Activated CD8-positive, alpha-beta memory T cell treated with anti-CD3 and anti-CD28 coated beads for 4 hours (primary cell): ENCODE measurements at places on chromosomes 12 and 14.

DNA sequence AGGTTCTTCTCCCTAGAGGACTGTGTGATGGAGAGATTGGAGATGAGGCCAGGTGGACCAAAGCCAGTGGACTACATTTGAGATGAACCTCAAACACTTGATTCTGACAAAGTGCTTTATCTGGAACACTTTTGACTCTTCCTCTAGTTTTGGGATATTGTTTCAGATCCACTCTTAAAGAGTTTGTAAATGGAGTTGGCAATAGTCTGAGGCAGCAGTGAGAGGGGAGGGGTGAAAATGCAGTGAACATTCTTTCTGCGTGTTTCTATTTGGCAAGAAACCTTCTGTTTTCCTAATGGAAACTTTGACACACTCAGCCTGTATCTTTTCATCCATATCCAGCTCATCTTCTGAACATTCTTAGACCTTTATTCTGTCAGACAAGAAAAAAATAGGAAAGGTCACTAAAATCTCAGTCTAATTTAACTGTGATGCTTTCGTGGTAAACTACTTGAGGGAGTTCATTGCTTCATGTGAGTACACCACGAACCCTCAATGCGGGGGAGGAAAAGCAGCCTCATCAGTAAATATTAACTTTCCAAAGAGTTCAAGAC lies 57.4 kb upstream of the KCNJ8 start:
- no peak for DNase-seq

GRCh38 chr14:104702106-104702505 lies 12.7 kb downstream of the INF2 start:
- no peak for DNase-seq

DNA sequence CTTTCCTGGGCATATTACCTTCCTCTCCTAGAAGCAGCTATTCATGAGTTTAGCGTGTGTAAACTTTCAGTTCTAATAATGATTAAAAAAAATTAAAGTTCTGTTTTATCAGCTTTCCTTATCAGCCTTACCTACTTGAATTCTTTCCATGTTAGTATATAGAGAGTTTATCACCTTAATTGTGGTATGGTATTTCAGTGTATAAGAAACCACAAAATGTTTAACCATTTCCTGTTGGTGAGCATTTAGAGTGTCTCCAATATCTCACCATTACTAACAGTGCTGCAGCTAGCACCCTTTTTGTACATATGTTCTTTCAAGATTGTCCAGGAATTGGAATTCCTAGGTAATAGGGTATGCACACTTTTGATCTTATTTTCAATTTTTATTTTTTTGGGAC lies 89.5 kb downstream of the FBXO33 start:
- DNase-seq, result no peak

DNA sequence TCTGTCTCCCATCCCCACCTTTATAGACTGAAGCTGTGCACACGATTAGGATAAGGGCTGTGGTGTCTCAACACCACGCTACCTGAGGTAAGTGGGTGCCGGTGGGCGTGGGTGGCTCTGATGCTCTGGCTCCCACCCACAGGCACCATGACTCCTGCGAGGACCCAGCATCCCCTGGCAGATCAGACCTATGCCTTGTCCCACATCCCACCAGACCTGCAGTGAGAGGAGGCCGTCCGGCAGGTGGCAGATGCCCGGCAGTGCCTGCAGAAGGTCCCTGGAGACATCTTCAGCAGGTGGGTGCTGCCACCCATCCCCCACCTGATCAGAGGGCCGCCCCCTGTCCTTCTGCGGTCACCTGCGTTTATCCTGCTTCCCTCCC lies 104.4 kb upstream of the PRB2 start:
- DNase-seq, result no peak

DNA sequence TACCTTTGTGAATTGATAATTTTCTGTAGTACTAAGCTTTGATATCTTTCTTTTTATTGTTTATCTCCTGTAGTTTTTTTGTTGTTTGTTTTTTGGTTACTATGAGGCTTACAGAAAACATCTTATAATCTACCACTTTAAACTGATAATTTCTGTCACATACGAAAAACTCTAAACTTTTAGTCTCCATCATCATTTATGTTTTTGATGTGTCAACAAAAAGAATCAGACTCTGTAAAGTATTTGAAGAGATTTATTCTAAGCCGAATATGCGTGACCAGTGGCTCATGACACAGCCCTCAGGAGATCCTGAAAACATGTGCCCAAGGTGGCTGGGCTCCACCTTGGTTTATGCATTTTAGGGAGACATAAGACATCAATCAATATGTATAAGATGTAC lies 167.1 kb upstream of the ARHGAP5 start:
- no peak for DNase-seq

DNA sequence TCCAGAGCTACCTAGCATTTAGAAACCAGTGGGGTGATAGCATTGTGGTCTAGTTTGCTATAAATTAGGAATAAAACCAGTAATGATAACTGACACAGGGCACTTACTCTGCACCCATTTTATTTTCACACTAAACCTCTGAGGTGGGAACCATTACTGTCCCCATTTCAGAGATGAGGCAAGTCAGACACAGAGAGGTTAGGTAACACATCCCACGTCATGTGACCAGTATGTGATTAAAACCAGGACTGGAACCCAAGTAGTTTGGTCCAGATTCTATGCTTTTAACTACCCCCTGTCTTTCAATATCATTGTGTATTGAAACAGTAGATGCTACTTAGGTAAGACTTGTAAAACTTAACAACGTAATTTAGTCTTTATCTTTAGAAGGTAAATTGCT lies 110.2 kb downstream of the PLXNC1 start:
- no peak for DNase-seq

DNA sequence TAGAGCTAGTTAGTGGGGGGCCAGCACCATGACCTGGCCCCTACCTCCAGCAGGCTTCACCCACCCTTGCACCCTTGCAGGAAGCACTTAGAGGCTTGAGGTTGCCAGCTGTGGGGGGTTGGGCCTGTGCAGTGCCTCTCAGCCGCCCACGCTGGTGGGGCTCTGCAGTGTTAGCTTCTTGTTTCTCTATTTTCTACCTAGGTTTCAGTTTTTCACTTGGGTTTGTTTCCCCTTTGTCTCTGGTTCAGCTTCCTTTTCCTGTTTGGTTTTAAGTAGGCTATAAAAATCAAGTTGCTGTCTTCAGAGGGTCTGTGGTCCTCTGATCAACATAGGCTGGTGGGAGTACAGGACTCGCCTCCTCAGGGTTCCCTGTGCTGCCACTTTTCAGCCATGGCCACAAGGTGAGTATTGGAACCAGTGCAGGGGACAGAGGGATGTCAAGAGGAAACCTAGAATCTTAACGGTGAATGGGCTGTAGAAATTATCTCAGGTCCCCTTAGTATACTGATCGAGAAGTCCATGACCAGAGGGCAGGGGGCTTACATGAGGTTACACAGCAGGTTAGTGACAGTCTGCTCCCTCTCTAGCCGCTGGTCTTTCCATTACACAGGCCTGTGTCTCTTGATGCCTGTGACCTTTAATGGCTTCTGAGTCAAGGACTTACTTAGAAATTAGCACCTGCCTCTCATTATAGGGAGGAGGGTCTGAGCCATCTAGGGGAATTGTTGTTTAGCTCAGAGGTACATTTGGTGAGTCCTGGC lies at the start of gene EVL:
Gene EVL (plus strand): TSS at position 312 of the 761 bp plus-strand sequence. CDS start 79 bp downstream, at position 391.
- peak; percentile 73 for DNase-seq

- no peak for DNase-seq
These were observed 37.5 kb downstream of the ZFC3H1 start for GRCh38 chr12:71626098-71626497.

DNA sequence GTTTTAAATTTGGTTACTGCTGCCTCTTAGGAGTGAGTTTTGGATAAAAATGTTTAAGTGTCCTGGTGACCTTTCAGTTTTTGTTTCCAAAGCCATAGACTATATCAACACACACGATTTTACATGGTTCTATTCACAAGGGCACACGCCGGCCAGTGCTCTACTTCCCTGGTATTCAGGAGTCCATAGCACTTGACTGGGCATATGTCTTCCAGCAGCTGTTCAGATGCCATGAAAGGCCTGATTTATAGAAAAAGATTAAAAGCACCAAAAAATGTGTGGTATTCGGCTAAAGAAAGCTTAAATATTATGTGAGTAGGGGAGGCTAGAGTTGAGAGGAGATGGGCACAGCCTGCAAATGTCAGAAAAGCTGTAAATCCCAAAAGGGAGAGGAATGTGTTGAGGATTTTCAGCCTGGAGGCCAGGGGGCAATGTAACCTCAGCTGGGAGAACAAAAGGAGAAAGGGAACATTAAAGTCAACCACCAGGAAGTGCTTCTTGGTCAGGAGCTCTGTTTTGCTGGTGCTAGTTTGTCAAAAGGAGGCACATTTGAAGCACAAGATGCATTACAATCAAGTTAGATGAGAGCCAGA lies 478.4 kb downstream of the RAD51B start:
- DNase-seq, result no peak

DNA sequence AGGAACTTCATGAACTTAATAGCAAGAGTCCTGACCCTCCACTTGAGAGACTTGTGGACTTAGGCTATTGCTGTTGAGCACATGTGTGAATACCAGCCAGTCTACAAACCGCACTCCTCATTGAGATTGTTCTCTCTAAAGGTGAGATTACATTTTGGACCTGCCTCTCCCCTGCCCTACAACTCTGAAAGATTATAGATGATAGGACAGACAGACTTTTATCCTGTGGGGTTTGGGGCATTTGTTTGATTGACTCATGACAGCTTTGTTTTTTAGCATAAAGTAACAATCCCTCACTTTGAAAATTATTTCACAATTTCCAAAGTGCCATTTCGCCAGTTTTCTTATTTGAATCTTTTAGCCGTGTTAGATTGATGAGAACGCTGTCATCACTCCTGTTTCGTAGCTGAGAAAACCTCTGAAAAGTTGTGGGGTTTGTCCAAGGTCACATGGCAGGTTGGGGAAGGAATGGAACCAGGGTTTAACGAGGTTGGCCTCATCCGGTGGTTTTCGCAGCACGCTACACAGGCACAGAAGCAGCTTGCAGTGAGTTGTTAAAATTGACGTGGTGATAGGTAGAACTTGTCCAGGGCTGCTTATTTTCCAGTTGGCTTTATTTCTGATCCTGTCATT lies 836 bp downstream of the EVL start:
- DNase-seq, result peak; percentile 66

- DNase-seq, result no peak
These were observed 12.1 kb downstream of the C14orf93 start for GRCh38 chr14:22997676-22998323.

GRCh38 chr14:101708853-101709532 lies 52.5 kb upstream of the PPP2R5C start:
- no peak for DNase-seq

DNA sequence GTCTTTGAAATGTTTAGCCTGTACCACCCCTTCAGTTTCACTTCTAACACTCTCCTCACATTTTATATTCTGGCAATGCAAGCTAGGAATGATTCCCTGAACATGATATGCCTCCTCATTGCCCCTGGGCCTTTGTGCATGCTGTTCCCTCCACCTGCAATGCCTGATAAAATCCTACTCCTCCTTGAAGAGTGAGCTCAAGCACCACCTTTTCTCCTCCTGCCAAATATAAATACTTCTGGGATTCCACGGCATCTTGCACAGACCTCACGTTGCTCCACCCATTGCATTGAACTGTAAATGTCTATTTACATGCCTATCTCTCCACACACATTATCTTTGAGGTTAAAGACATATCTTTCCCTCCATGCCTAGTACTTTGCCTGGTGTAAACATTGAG lies 21.1 kb downstream of the NKX2-1 start:
- no peak for DNase-seq

DNA sequence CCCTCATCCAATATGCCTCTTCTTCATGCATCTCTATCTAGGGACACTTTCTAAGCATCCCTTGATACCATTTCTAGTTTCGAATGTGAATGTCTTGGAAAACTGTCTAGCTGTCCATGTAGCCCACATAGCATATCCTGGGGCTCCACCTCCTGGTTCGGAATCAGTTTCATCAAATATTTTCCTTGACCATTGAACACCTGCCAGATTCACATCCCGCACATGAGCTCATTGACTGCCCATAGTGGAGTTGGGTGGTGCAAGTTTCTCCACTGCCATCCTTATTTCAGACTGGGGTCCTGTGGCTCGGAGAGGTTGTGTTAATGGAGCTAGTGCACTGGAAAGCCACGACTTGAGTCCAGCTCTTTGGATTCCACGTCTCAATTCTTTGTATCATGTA lies 58.6 kb upstream of the TMEM263 start:
- no peak for DNase-seq

DNA sequence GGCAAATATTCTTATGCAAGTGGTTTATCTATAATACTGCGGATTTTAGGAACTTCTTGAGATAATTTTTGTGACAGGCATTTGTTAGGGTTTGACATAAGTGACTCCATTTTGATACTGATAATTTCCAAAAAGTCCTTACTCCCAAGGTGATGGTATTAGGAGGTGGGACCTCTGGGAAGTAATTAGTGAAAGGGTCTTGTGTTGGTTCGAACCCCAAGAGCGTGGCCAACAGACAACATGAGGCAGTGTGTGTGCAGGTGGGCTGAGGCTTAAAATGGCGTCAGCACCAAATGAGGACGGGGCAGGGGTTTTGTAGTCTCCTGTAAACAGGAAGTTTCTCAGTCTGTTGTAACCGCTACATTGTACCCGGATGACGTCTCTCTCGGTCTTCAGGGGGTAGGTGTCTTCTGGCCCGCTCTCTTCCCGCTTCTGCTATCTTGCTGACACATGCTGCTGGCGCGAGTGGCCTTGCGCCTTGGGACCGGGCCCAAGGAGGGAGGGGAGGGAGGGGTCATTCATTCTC lies 1.7 kb upstream of the C12orf43 start:
- no peak for DNase-seq

- no peak for DNase-seq
These were observed 1159.2 kb upstream of the TMEM132C start for GRCh38 chr12:127107744-127108143.

DNA sequence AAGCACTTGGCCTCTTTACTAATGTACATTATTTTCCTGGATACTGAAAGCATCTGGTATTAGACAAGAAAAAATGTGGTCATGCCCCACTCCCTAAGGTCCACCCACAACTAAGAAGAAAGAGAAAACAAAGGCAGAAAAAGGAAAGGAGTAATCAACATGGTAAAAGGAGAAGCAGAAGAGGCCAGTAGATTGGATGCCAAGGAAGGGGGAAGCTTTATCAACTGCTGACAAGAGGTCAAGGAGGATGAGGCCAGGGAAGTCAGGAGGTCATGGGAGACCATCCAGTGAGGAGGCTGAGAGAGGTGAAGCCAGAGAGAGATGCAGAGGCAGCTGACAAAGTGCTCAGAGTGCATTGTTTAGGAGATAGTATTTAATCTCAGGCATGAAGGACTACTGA lies 383.5 kb downstream of the ZFP36L1 start:
- DNase-seq, result no peak

DNA sequence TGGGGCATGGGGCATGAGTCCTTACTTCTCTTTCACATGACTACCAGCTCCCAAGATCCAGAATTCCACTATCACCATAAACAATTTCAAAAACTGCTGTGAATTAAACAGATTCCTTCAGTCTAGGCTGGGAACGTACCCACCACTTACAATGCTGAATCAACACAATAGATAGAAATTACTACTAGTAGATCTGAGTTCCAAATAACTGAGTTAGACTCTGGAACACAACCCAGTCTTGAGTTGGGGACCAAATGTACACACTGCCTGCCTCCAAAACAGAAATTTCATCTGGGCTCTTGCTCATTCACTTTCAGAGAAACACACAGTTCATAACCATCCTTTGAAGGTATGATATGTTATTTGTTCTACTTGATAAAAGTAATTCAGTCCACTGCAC lies 8.9 kb downstream of the CORO1C start:
- no peak for DNase-seq
